ENCODE measurements at places on chromosomes 16 and 17.

GRCh38 chr17:60318326-60318725, 73.6 kb downstream of the USP32 start:
- DNase-seq: no peak

DNA sequence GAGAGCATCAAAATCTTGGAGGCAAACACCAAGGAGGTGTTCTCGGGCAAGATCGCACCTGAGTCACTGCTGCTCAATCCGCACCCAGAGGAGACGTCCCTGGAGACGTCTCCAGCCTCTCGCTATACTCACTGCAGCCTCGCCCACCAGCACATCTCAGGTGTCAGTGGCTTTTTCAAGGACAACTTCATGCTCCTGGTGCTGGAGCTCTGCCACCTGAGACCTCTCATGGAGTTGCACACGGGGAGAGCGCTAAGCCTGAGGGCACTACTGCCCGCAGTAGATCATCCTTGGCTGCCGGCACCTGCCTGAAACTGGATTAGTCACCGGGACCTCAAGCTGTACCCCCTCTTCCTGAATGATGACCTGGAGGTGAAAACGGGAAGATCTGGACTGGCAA, 2.6 kb upstream of the MBTPS1 start:
- no peak for DNase-seq

DNA sequence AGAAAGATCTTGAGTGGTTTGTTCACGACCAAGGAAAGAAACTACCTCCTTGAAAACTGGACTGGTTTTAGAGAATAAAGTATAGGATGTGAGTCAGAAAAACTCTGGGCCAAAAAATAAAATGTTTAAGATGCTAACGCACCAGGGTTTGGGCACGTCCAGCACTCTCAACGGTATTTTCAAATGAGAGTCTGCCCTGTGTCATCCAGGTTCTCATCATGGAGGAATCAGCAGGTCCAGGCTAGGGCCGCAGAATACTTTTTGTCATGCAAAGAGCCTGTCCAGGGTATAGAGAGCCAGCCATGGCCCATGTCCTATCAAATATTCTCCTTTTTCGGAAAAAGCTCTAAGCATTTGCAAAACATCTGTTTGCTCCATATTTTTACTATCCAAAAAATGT, 2.4 kb downstream of the NXN start:
- DNase-seq: no peak

- DNase-seq: no peak
These were observed 26.1 kb downstream of the WNT9B start for GRCh38 chr17:46877466-46877865.

DNA sequence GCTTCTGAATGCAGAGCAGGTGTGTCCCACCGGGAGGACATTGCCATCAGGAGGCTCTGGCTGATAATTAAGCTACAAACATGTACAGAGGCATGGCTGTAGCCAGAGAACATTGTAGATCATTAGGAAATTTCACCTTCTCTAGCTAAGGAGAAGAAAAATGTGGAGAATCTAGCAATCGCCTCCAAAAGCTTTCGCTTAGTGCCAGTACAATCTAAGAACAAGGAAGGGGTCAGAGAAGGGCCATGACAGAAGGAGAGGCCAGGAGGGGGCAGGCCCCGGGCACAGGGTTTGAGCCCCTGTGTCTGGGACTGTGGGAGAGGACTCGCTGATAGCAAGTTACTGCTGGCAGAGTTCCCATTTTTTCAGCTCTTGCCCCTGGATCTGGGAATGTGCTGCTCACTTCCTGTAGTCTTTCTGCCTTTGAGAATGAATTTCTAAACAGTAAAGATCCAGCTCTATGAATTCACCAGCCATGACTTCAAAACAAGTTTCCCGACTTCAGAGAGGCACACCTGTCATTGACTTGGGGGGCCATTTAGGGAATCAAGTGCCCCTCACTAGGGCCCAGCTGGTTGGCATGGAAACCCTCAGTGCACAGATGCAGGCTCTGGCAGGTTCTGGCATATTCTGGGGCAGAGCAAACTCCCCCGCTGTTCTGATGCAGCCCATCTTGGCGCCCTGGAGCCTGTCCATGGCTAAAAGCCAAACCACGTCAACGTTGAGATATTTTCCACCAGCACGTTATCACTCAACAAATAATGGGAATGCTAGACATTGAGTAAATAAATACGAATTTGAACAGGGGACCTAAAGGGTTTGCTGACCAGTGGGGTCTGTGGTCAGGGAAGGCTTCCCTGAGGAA, 59.5 kb upstream of the CACNG4 start:
- no peak for DNase-seq

DNA sequence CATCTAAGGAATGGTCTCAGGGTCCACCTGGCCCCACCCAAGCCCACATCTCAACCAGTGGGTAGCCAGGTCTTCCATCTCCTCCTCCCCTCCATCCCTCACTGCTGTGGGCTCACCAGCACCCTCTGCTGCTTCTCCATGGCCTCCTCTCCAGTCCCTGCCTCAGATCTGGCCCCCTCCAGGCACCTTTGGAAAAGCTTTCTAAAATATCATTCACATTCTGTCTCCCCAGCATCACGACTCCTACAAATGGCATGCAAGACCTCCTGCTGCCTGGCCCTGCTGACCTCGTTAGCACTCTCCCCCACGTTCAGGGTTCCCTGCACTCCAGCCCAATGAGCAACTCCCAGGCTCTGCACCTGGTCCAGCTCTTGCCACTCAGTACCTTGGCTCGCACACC, 13.7 kb downstream of the GLP2R start:
- DNase-seq: no peak

- DNase-seq: no peak
These were observed 1.7 kb downstream of the FZD2 start for GRCh38 chr17:44558710-44559633.

DNA sequence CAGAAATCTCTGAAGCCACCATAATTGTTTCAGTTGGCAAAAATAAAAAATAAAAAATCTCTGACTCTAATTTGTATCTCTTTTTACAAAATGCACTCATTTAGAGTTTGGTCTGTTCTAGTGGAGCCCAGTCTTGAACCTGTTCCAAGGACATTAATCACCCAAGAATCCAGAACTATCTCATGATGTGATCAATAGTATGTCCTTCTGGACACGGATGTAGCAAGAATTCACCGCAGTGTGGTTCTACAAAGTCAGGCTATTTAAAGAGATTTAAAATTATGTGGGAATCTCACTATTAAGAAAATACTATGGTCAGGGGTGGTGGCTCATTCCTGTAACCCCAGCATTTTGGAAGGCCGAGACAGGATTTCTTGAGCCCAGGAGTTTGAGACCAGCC, 21.8 kb upstream of the ANKFN1 start:
- no peak for DNase-seq

DNA sequence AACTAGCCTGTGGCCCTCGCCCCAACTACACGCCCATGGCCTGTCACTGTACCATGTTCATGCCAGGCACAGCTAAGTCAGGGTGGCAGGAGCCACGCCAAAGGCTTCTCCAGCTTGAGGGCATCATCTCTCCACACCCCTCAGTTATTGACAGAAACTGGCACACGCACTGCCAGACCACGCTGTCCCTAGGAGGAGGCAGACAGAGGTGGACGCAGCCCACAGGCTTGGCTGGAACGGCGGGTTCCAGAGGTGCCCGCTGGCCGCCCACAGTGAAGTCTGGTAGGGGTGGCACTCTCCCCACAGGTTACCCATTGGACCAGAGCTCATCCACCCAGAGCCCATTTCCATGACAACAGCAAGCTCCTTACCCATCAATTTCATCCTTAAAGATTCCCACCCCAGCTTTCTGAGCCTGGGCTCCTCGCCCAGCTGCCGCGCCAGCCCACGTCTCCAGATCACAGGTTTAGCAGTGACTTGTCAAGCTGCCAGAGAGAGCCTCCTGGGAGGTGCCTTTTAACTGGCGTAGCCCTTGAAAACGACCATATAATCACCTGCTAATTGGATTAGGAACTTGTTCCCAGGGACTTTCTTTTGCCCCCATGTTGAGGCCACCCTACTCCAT, 27.9 kb downstream of the RPRML start:
- DNase-seq: no peak

DNA sequence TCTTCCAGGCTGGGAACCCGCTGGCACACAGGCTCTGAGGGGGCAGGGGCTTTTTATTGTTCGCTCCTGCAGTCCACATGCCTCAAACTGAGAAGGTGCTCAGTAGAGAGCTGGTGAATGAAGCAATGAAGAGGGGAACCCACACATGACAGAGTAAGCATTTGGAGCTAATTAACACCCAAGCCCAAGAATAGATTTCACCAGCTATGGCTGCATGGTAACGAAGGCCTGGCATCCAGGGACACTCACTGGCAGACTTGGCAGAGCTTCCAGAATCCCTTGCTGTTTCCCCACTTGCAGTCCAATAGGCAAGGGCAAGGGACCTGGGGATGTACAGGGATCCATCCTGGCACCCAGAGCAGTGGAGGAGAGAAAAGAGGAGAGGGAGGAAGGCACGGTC, 12.2 kb downstream of the FLOT2 start:
- no peak for DNase-seq

GRCh38 chr17:80223142-80223815, 3.1 kb downstream of the SLC26A11 start:
- no peak for DNase-seq

GRCh38 chr16:71635632-71636031, 9.6 kb downstream of the MARVELD3 start:
- DNase-seq: no peak

GRCh38 chr16:78647019-78647418, 547.6 kb downstream of the WWOX start:
- no peak for DNase-seq

GRCh38 chr17:9434642-9435057, 141.0 kb downstream of the STX8 start:
- no peak for DNase-seq

- no peak for DNase-seq
These were observed 59.2 kb downstream of the SHISA6 start for GRCh38 chr17:11300201-11300600.

DNA sequence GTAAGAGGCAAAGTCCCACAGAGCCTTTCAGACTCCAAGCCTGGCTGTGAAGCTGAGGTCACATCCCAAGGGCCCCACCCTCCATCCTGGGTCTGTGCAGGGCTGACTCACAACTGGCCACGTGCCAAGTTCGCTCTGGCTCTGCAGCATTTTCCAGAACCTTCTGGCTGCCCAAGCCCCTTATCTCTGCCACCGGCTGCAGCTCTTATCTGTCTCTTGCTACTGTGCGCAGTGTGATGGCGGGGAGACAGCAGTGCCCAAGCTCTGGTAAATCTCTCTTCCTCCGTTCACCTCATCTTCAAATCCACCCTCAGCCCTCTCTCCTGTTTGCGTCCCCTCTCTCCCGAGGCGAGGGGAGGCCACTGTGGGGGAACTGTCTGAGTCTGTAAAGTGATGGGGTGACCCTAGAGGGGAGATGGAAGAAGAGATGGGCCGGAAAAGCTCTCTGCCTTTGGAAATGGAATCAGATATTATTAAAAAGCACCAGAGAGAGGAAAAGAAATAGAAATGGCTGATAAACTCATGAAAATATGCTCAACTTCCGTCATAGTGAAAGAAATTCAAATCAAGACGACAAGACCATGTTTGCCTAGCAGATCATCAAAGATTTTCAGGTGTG, 162.7 kb upstream of the CDC42EP4 start:
- no peak for DNase-seq

GRCh38 chr17:77318491-77319210, 177.9 kb downstream of the SEC14L1 start:
- no peak for DNase-seq

DNA sequence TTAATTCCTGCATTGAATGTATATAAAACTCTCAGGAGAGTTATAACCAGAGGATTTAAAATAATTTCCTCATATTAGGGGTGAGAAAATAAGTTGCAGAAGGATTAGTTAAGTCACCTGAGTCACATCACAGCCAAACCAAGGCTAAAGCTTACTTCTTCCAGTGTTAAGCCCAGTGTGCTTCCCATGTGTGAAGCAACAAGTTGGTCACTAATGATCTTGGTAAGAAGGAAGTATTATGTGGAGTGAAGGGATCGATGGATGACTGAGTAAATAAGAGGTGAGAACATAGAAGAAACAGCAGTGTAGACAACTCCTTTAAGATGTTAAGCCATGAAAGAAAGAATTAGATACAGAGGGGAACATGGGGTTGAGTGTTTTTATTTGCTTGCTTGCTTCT, 20.6 kb downstream of the ESRP2 start:
- no peak for DNase-seq

DNA sequence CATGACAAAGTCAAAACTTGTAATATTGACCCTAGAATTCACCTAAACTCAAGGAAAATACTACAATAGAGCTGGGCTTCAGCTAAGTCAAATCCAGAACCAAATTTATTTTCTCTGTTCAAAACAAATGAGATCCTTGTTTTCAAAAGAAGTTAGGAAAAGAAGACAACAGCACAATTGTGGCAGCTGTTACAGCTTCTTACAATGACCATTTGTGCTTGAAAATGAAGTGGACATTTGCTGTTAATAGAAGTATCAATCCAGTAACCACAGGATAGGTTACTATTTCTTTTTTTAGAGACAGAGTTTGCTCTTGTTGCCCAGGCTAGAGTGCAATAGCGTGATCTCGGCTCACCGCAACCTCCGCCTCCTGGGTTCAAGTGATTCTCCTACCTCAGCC, 44.4 kb downstream of the APPBP2 start:
- no peak for DNase-seq

- DNase-seq: peak; percentile 14
These were observed 24.2 kb downstream of the SGSH start for GRCh38 chr17:80195671-80196529.

GRCh38 chr16:19115148-19116021, 1.6 kb downstream of the ITPRIPL2 start:
- DNase-seq: no peak

GRCh38 chr17:70172923-70173322, 3.6 kb downstream of the KCNJ2 start:
- no peak for DNase-seq

GRCh38 chr16:48232493-48233040, 11.5 kb upstream of the LONP2 start:
- no peak for DNase-seq

GRCh38 chr16:1295465-1295864, 14.0 kb upstream of the UBE2I start:
- DNase-seq: no peak

GRCh38 chr16:6643080-6643686, 689.5 kb upstream of the RBFOX1 start:
- DNase-seq: peak; percentile 27

GRCh38 chr16:23334457-23334853, 32.4 kb downstream of the SCNN1B start:
- DNase-seq: no peak

GRCh38 chr16:53726625-53727024, 22.7 kb downstream of the FTO start:
- no peak for DNase-seq

- DNase-seq: no peak
These were observed 57.3 kb upstream of the MON1B start for GRCh38 chr16:77133706-77134105.

GRCh38 chr17:63039342-63039741, 73.3 kb downstream of the TANC2 start:
- DNase-seq: no peak

Data from stimulated activated naive B cell treated with anti-CD40 and anti-IgM and Interleukin-4, amounts not matched to agents 10 μg/mL and 1 μg/mL and 100 μg/mL, for 72 hours (primary cell).